HL-60 (cell line): ENCODE measurements at places on chromosomes 7 and 10.

DNA sequence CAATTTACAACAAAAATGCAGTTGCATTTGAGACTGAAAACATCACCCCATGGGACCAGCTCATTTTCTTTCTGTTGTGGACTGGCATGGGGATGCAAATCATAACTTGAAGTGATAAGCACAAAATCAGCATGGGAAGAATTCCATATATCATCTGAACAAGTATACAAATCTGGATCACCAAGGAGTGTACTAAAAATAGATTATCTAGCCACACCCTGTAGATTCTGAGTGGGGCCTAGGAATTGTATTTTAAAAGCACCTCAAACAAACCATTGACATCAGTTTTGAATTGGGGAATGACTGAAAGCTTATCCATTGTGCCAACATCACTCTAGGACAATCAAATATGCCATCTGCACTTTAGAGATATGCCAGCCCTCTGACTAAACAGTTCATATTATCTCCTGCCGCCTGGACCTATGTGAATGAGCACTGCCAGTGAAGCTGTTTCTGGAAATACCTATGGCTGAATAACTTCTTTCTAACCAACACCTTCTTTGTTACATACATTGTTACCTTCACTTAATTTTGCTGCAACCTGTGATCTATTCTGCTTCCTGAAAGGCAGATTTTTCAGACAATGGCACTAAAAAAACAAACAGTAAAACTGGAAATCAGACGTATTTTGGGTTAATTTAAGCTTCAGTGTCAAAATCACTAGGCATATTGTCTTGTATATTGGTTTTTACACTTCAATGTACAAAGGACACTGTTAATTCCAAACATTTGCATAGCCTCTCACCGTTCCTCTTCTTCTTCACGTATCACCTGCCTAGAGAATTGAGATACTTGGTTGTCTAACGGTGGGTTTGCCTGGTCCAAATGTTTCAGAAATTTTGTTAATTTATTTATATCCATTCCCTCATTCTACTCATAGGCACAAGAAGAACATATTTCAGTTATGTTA is 42.4 kb upstream of the HGF start:
- no peak for DNase-seq

GRCh38 chr10:91345716-91346115 is 64.4 kb upstream of the HECTD2 start:
- no peak for DNase-seq

DNA sequence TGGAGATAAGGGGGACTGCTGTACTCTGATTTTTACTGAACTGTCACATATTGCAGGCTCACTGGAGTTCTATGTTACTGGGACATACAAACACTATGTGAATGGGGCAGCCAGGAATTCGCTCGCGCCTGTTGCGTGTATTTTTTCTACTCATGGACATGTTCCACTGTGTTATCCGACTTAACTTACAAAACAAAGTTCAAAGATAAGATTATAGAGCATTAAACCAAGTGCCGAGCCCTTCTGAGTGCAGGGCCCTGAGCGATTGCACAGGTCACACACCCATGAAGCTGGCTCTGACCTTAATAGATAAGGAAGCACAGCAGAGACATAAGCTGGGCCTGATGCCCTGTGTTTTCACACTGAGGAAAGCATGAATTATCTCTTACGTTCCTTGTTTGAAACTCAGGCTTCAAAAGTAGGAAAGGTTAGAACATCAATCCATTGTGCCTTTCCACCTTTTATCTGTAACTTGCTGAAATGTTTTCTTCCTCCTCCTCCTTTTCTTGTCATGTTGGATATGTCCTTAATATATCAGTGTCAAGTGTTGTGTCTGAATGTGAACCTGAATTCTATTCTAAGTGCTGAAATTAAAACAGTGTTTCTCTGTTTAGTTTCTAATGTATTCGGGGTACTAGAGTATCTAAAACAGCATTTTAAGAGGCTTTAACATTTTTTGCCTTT is 273.8 kb downstream of the AUTS2 start:
- DNase-seq, result no peak

GRCh38 chr10:74282151-74282847 is 131.3 kb downstream of the ADK start:
- DNase-seq, result no peak

DNA sequence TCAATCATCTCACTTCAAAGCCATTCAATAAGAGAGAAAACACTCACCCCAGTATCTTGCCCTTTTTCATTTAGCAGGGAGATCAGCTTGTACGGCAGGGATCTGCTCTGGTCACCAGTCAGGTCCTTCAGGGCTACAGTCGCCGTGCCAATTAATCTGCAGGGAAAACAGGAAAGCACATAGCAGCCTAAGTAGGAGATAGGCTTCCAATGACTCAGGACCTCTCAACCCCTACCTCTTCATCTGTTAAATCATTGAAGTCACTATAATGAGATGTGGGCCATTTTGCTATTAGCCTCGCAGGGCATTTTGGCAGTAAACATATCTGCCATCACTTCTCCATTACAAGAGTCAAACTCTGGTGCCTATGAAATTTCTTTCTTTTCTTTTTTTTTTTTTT is 50.8 kb downstream of the MYOF start:
- no peak for DNase-seq

DNA sequence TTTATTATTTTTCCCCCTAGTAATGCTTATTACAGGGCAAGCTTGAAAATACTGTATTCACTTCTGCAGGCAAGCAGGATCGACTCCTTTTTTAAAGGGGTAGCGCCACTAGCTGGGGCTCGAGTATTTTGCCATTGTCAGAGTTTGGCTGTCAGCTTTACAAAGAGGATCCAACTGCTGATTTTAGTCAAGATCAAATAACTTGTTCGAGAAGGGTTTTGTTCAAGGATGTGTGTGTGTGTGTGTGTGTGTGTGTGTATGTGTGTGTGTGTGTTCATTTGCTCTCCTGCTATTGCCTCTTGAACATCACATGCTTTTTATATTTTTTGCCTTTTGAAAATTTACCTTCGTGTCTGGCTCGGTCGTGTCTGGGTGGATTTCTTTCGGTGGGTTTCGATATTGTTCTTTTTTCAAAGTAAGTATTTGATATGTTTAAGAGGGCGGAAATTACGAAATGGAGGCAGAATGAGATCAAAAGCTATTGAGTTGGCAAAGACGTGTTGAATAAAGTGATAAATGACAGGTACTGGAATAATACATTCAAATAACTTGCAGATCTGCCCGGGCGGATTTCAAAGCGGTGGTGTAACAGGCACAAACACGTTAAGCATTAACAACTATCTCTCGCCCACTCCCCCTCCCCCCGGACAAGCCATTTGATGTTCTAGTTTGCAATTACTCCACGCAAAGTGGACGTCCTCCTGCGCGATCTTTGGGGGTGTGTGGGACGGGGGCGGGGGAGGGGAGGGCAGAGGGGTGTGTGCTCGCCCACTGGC is 1.1 kb downstream of the ARID5B start:
- no peak for DNase-seq

DNA sequence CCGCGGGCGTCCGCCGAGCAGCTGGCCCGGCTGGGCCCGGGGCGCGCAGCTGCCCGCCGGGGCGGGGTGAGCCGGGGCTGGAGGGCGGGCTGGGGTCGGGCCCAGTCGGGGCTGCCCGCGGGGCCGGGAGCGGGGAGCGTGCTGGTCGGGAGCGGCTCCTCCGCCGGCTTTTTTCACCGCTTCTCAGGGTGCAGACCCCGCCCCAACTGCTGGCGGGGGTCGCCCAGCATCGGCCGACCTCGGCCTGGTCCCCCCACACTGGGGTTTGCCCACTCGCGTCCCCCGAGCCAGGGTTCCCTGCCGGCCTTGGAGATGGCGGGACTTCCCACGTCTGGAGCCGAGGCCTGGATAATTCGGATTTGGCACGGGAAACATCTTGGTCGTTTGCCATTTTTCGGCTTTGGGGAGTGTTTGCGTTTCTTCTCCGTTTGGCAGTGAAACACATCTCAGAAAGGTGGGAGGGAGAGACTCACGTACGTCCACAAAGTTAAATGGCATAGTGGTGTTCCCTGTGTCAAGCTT is 432 bp downstream of the TMEM248 start:
- DNase-seq, result no peak

DNA sequence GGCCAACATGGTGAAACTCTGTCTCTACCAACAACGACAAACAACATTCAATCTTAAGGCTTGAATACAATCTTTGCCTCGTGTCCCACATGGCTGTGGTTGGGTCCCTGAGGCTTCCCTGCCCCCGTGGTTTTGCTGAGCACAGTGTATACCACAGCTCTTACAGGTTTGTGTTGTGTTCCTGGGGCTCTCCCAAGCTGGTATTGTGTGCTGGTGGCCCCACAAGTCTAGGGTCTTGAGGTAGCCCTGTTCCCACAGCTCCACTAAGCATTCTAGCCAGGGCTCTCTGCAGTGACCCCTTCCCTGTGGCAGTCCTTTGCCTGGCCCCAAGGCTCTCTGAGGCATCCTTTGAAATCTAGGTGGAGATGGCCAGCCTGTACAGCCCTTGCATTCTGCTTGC is 68.0 kb upstream of the CCNY start:
- DNase-seq, result no peak

DNA sequence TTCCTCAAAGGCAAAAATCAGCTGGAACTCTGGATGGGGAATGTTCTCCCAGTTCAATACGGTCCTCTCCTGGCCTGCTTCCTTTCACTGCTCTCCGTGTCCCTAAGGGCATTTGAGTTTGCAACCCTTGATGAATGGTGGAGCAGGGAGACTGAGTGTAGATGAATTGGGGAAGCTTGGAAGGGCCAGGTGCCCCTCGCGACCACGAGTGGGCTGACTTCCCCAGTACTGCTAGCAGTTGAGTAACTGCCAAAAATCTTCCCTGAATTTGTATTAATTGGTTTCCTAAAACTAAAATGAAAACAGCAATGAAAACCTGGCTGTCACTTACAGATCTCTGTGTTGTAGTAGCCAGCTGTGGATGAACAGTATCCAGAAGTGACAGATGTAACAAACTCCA is 13.6 kb downstream of the IRF5 start:
- no peak for DNase-seq

- DNase-seq, result no peak
These were observed 176.5 kb upstream of the KCTD7 start for GRCh38 chr7:66452165-66452564.

DNA sequence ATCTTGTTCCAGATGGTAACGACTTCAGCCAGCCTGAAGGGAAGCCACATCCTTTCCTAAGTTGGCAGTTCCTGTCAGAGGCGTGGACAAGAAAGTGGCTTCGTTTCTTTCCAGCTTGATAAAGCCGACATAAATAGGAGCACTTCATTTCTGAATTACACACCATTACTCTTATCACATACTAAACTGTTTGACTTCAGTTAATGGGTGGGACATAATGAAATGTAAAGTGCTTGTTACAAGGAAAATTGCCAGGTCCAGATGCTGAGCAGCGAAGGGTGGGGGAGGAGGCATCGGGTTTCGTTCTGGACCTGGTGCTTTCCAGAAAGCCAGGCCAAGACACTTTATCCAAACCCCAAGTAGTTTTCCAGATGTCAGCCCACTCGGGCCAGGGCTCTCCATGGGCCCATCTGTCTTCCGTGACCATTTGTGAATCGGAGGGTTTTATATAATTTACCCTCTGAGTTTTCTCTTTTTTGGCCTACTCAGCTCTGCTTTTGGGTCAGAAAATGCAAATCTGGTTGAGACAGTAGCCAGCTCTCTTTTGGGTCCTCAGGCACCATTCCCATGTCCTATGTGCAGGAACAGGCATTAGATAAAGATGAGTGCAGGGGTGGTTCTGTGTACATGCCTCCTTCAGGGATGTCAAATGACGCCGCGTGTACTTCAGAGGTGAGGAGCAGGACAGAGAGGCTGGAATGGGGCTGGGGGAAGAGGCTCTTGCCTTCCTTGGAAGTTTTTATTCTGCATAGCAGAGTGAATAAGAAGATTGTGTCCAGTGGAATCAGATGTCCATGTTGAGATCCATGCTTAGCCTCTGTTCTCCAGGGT is 90.2 kb downstream of the TACC2 start:
- no peak for DNase-seq

GRCh38 chr10:85786401-85786899 is 580.1 kb downstream of the GRID1 start:
- DNase-seq, result no peak

DNA sequence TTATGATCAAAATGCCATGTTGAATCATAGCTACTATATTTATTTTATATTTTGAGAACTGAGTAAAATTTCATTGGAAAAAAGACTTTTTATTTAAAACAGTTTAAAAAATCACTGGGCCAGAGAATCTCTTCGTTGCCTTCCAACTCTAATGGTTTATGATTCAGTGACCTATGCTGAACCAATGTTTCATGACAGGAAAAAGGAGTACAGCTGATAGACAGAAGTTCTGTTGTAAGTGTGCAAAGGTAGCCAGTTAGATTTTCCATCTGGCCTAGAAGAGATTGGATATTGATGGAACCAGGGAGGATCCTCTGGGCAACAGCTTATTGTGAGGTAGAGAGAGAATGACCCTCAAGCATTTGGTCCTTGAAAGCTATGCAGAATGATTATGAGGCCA is 745.8 kb downstream of the SUGCT start:
- DNase-seq, result no peak

- DNase-seq, result no peak
These were observed at the start of gene UCN3 for GRCh38 chr10:5364890-5365338. TSS of gene UCN3 (plus strand) at chr10:5364966. CDS start at chr10:5373721, 8,755 bp downstream.
